ENCODE measurements at places on chromosomes 5 and 9. TPM values are rescaled to one million over a fixed set of nuclear protein-coding genes. Genes with fewer than 3 reads are reported as not detected.

Gene PRDM9
- not detected for total RNA-seq

Gene RAD17
- total RNA-seq = 6.1 TPM

Gene GRXCR2
- not detected for total RNA-seq

Gene ITK
- total RNA-seq = 2.8 TPM

Gene PCDHGA8
- total RNA-seq = 9.0 TPM

Gene OR1Q1
- not detected for total RNA-seq

Gene NSA2
- total RNA-seq = 91.5 TPM

Gene SARDH
- total RNA-seq = 14.1 TPM

Gene PCDH1
- 29.2 TPM for total RNA-seq

Gene ANKRD18B
- total RNA-seq = 0.28 TPM

Gene WDR38
- total RNA-seq = not detected

Gene OLFM1
- total RNA-seq = 8.5 TPM

Gene GABRA1
- not detected for total RNA-seq

Gene ZNF454
- total RNA-seq = 5.4 TPM

Gene PLEKHG4B
- 8.3 TPM for total RNA-seq

Gene PCDHA6
- total RNA-seq = 1.2 TPM

Gene LRRC19
- total RNA-seq = not detected

Gene CCDC171
- 30.7 TPM for total RNA-seq

Gene CARTPT
- not detected for total RNA-seq

Gene NCS1
- 4.1 TPM for total RNA-seq

Gene PCDHGB4
- 17.1 TPM for total RNA-seq

Gene LAMC3
- 3.1 TPM for total RNA-seq

Gene ELAVL2
- total RNA-seq = 4.4 TPM

Gene CAVIN4
- 0.26 TPM for total RNA-seq

Gene TRIM41
- total RNA-seq = 18.8 TPM

Gene APBA1
- 9.5 TPM for total RNA-seq

Gene ADGRD2
- not detected for total RNA-seq

Gene HMHB1
- not detected for total RNA-seq

Gene FLT4
- total RNA-seq = 35.5 TPM

Gene ACSL6
- not detected for total RNA-seq

Gene SPAG8
- total RNA-seq = not detected

Gene ARL14EPL
- total RNA-seq = not detected

Gene SH3TC2
- 2.3 TPM for total RNA-seq

Gene SPATA31C1
- not detected for total RNA-seq

Gene CYLC2
- total RNA-seq = not detected

Gene ZDHHC11B
- under 0.01 TPM for total RNA-seq

Gene C6
- total RNA-seq = not detected

Gene CDH9
- total RNA-seq = 0.35 TPM

Gene ACOT12
- not detected for total RNA-seq

Gene PKN3
- total RNA-seq = 2.4 TPM

Gene LCN9
- not detected for total RNA-seq

Gene TMEM8B
- total RNA-seq = 6.7 TPM

Gene ANKRD33B
- total RNA-seq = 7.9 TPM

Gene CKS2
- total RNA-seq = 18.2 TPM

Gene SQSTM1
- 94.7 TPM for total RNA-seq

Gene ADRB2
- total RNA-seq = 9.2 TPM

All from uterus (tissue), 4 donors.